ENCODE measurements at places on chromosomes 6 and 20. TPM values are rescaled to one million over a fixed set of nuclear protein-coding genes. Genes with fewer than 3 reads are reported as not detected.

GRCh38 chr6:2063547-2063946, 181.9 kb downstream of the GMDS start:
- no peak for DNase-seq

- no peak for DNase-seq
Measured at GRCh38 chr20:14235355-14235754, 102.1 kb downstream of the FLRT3 start.

DNA sequence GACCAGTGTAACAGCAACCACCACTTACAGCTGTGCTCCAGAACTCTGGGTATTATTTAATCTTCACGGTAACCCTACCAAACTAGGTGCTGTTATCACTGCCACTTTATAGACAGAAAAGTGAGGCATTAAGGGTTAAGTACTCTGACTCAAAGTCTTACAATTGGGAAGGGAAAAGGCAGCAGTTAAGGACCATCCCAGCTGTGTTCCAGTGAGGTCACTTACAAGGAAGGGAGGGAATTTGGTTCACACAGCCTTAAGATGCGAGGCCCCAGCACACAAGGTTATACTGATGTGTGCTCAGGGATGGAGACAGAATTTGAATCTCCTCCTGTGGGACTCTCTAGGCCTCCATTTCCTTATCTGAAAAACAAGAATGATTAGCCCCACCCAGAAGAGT, 46.7 kb downstream of the TRERF1 start:
- no peak for DNase-seq

GRCh38 chr6:122833021-122833491, 44.0 kb downstream of the SMPDL3A start:
- DNase-seq: no peak

GRCh38 chr6:109853426-109853825, 124.7 kb upstream of the GPR6 start:
- no peak for DNase-seq

Gene TPD52L1
- polyA plus RNA-seq: 0.13 TPM

DNA sequence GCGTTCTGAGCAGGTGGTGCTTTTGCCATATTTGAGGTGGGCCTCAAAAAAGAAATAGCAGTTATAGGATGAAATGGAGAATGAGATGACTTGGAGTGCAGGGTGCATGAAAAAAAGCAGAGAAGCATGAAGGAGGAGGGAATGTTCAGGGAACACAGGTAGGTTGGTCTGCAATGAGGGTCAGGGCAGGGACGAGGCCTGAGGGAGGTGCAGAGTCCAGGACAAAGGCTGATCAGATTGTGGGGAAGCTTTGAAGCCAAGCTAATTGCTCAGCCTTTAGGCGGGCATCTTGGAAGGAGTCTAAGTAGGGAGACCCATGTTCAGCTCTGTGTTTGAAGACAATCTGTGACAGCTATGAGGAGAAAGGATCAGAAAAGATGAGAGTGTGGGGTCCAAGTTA, 12.0 kb downstream of the TRAM2 start:
- DNase-seq: no peak

DNA sequence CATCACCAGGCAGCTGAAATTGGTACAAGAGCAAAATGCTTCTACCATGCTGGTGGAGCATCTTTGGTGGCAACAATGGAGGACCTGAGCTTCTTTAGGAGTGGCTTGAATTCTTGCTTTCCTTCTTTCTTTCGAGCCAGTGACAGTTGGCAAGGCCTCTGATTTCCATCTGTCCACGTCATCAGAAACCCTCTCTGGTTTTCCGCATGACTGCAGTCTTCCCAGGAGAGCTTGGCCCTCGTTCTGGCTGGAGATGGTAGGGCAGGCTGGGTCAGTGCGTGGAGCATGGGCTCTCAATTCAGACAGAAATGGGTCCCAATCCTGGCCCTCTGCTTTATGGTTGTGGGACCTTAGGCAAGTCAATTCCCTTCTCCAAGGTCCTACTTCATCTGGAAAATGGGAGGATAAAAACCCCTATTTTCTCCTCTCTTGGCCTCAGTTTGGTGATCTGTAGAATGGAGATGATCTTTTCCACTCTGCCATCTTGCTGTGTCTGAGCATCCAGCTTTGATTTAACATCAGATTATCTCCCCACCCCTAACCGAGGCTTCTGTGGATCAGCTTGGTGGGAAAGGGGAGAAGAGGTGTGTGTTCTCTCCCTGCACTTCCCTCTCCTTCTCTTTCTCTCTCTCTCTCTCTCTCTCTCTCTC, 3.6 kb upstream of the BPIFB1 start:
- no peak for DNase-seq

DNA sequence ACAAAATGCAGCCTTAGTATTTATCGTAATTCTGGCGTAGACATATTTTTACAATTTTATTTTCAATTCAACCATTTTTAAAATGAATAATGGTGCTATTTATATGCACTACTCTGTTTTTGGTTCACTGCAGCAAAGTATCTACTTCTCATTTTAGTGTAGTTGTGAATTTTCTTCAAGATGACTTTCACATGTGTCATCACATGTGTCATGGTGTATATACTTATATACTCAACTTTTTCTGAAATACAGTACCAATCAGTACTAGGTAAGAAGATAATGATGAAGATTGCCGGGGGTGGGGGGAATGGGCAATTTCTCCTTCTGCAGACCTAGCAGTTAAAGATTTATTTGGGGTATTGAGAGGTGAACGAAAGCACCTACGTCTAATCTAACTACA, 634.5 kb downstream of the PHF3 start:
- no peak for DNase-seq

DNA sequence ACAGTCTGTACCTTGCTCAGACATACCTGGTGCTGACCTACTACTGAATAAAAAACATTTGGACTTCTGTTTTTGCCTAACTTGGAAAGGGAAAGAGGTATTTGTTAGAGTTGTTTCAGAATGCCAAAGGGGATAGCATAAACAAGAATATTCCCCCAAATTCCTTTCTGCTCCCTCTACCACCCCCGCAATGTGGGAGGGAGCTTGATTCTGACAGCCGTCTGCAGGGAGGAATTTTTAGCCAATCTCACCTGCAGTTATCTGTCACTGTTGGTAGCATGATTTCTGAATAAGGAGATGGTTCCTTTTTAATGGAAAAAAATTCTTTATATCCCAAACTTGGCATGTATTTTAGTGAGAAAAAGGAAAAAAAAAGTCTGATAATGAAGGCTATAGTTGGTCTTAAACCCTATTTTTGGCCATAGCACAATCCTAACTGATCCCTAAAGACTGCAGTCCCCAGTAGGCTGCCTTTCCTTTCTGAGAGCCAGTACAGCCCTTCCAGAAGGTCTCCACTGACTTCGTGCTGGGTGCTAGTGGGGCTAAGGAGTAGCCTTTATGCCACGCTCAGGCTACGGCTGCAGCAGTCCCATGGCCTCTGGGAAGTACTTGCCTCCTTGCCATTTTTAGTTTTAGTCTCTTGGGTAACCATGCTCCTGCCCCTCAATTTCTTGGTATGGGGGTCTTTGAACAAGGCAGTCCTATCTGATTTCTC, 13.6 kb upstream of the PDE7B start:
- DNase-seq: no peak

Gene HLA-DQB2
- polyA plus RNA-seq: not detected

DNA sequence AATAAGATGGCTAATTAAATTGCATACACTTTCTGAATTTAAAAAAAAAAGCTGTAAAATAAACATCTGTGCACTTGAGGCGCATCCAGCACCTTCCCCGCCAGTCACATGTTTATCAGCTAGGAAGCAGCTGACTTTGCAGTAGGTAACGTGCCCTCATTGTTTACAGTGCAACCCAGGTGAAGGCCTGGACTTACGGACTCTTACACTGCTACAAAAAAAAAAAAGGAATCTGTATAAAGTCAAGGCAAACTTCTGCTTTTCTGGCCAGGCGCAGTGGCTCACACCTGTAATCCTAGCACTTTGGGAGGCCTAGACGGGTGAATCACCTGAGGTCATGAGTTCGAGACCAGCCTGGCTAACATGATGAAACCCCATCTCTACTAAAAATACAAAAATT, 327.8 kb downstream of the CDH4 start:
- DNase-seq: no peak

Gene NRSN2
- 88.6 TPM for polyA plus RNA-seq

- DNase-seq: no peak
Measured at GRCh38 chr6:169045486-169045885, 208.2 kb downstream of the THBS2 start.

Gene CFB
- 42.1 TPM for polyA plus RNA-seq

GRCh38 chr20:49540687-49541435, 27.1 kb downstream of the PTGIS start:
- DNase-seq: no peak

Gene SLA2
- polyA plus RNA-seq: not detected

GRCh38 chr20:23387118-23387443, 25.1 kb downstream of the GZF1 start:
- no peak for DNase-seq

GRCh38 chr6:127221201-127221600, 45.5 kb upstream of the RNF146 start:
- no peak for DNase-seq

- no peak for DNase-seq
Measured at GRCh38 chr6:43897571-43898302, 127.7 kb downstream of the VEGFA start.

Gene ANGPT4
- polyA plus RNA-seq: not detected

GRCh38 chr20:36318166-36318565, 12.0 kb downstream of the DLGAP4 start:
- DNase-seq: peak; percentile 71

Gene CCM2L
- not detected for polyA plus RNA-seq

Gene RIPK1
- polyA plus RNA-seq: 15.7 TPM

GRCh38 chr6:116392132-116393013, 21.6 kb downstream of the DSE start:
- no peak for DNase-seq

- DNase-seq: no peak
Measured at GRCh38 chr6:159682295-159682694, 10.7 kb downstream of the SOD2 start.

GRCh38 chr6:2916158-2916925, 13.2 kb upstream of the SERPINB9 start:
- DNase-seq: no peak

- no peak for DNase-seq
Measured at GRCh38 chr6:166633732-166634535, 6.9 kb upstream of the RPS6KA2 start.

DNA sequence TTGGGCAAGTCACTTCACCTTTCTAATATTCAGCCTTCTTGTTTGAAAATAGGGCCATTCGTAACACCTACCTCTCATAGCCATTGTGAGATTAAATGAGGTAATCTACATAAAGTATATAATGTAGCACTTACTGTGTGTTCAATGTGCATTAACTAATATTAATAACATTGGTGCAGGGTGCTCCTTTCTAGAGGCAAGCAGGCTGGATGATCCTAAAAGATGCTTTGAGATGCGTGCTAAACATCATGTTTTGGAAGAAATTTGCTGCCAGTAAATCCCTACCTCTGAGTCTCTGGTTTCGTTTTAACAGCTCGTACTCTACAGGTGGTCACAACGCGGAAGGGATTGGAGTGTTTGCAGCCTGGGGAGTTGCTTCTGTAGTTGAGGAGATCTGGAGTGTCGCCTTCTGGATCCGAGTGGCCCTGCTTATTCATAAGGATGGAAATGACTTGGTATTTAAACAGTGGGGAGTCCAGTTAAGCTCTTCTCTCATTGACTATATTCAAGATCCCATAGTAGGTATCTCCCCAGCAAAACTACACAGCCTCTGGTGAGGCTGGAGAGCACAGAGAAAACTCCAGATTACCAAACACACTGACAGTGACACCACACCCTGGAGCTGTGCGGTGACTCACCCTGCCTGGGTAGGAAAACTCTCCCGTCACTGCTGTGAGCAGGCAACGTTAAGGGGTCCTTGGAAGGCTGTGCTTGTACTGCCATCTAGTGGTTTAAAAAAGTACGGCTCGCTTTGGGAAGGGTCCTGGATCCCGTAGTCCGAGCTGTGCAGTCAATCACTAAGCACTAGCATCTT, 107.9 kb downstream of the MAP3K7 start:
- DNase-seq: peak; percentile 79

DNA sequence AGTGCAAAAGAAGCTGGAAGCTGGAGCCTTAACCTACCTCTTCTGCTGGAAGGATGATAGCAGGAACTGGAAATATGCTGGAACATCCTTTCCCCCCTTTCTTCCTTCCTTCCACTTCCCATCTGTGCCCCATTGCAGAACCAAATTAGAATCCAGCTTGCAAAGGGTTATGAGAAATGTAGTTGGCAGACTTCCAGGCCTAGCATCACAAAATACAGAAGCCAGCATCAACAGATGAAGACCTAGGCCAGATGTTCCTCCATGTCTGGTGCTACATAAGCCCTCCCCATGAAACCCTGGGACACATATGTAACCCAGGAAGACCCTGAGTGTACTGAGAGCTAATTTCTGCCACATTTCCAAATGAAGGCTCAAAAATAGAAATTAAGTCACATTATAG, 40.0 kb upstream of the TFAP2B start:
- peak; percentile 26 for DNase-seq

DNA sequence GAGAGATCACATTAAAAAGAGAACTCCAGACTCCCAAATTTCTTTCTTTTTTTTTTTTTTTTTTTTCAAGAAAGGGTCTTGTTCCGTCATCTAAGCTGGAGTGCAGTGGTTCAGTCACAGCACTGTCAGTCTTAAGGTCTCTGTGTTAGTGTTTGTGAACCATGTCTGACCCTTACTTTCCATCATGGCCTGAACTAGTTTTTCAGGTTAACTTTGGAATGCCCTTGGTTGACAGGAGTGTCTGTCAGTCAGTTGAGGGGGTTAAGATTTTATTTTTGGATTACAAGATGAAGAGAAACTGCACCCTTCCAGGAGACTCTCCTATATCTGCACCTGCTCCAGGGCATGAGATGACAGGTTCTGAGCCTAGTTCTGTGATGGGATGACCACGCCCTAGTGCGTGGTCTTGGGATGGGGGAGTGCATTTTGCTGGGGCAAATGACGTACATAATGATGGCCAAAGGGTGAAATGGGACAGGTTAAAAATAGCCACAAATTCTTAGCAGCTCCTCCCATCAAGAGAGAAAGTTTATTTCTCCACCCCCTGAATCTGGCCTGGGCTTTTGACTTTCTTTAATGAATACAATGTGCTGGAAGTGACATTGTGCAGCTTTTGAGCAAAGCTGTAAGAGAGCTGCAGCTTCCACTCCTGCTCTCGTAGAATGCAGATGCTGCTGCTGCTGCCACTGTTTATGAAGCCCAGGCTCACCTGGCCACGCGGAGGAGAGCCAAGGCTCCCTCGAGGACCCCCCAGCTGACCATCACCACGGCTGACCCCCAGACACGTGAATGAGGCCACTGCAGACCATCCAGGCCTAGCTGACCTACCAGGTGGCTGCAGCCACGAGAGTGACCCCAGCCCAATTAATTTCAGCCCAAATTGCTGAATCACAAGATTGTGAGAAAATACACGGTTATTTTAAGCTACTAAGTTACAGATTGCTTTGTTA, 29.7 kb upstream of the FAM50B start:
- no peak for DNase-seq

Gene SYCP2
- 0.76 TPM for polyA plus RNA-seq

DNA sequence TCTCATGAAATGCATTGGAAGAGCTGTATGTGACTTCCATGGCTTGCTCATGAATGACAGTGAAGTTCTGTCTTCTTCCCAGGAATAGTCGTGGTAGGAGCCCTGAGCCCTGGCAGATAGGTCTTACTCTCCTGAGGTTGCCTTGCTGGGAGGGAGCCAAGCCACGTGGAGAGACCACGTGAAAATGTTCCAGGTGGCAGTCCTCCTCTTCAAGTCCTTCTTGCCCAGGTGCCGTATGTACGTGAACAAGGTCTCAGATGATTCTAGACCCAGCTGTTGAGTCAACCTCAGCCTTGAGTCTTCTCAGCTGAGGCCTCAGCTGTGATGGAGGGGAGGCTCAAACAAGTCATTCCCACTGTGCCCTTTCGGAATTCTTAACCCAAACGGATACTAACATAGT, 192.4 kb upstream of the PRDM1 start:
- DNase-seq: no peak

Gene TSHZ2
- 0.13 TPM for polyA plus RNA-seq

GRCh38 chr6:116375262-116375661, 4.5 kb downstream of the DSE start:
- DNase-seq: no peak

Data from SK-N-SH (cell line).